ENCODE measurements at places on chromosomes 4 and X.

DNA sequence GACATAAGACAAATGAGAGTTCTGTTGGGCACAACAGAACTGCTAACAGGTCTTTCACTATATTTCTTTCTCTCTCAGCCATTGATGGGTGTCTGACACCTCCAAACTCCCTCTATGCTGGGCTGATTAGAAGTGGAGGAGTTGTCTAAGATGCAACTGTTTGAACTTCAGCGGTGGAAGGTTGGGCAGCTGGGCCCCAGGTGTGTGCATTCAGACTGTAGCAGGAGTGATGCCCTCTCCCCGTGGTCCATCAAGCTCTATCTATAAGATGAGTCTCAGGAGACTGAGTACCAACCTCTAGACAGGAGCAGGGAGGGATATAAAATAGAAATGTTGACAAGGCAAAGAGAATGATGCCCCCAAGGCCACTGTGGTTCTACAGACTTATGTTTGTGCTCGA, 28.2 kb upstream of the CHRNA9 start:
- no peak for DNase-seq

DNA sequence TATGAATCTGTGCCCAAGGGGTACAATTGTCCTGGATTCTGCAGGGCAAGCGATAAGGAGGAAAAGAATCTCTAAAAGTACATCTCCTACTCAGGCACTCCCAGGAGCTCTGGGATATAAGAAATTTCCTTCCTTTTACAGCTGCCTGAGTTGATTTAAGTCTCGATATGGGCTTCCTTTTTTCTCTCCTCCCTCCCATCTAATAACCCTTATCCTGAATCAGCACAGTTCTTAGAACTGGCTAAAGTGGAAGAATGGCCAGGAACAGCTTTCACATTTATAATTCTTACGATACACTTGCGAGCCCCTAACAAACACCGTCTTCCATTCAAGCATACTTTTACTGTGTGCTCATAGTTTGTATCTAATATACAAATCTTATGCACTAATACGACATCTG, 21.2 kb downstream of the LRP2BP start:
- DNase-seq = no peak

DNA sequence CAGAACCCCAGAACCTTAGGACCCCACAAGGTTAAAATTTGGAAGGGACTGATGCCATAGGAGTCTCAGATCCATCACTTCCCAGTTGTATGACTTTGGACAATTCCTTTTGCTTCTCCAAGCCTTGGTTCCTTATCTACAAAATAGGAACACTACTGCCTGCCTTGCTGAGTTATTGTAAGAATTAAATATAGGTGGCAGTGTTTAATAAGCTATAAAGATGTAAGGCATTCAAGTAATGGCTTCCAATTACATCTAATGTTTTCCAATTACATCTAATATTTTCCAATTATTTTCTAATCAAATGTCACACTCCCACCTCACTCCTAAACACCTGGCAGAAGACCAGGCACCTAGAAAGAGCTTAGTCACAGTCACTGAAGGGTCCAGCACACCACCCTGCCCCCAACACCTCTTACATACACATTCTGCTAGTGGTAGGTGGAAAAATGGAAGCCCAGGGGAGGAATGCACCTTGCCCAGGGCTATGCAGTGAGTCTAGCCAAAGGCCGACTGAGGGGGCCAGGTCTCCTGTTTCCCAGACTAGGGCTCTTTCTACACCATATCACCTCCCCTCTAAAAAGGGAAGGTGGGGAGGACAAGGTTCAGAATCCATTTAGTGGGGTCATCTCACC, 24.5 kb upstream of the KDM5C start:
- DNase-seq = no peak

- DNase-seq = peak; percentile 61
Observed at GRCh38 chrX:104330966-104331365, 76.2 kb upstream of the ESX1 start.

- no peak for DNase-seq
Observed at GRCh38 chr4:116499-116898, 7.8 kb upstream of the ZNF718 start.

- DNase-seq = no peak
Observed at GRCh38 chr4:108602163-108602562, 18.2 kb upstream of the RPL34 start.

DNA sequence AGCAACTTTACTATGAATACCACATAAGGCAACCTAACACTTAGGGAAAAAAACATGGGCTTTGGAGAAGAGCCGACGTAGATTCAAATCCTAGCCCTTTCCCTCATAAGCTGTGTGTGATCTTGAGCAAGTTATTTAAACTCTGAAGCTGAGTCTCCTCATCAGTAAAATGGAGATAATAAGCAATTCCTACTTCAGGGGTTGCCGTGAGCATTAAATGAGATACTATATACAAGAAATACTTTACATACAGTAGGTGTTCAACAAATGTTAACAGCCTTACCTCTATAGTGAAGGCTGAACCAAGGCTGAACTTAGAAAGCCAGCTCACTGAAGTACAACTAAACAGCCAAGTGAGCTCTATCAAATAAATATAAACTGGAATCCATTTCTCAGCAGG, 146.2 kb upstream of the DKK2 start:
- DNase-seq = no peak

DNA sequence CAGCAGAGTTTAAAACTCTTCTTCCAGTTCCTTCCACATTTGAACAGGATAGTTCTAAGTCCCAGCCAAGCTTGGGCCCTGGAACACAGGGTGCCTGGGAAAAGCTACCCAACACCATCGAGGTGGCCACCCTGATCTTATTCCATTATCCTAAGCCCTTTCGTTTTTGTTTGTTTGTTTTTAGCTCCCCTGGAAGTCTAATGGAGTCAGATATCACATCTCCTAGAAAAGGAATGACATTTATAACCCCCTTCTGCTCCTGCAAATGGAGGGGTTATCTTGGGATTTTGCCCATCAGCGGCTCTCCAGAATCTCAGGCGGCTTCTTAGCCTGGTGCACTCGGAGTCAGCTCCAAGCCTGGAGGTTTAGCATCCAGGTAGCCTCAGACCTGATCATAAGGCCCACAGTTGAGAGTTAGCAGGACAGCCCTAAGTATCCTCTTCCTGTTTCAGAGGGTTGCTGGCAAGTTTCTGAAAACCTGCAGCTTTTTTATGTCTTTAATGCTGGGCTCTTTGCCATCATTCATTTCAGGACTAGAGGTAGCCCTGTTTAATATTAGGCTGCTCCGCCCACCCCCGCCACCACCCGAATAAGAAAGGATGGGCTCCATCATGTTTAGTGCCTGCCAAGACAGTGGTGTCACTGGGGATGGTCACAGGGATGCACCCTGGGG, 230.0 kb upstream of the LNX1 start:
- no peak for DNase-seq

DNA sequence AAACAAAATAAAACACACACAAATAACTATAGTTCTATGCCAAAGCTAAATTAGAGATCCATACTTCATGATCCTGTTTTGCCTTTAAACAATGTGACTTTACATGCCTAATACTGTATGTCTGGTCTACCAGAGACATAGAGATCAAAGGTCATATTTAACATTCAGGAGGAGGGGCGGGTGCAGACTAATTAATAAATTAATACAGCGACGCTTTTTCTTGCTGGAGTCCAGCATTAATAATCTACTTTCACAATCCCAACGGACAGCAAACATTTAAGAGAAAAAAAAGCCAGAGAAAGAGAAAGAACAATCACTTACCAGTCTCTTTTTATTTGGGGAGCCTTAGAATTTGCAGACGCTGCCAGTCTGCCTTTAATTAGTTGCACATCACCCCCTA, 509 bp downstream of the CXXC4 start:
- DNase-seq = no peak

DNA sequence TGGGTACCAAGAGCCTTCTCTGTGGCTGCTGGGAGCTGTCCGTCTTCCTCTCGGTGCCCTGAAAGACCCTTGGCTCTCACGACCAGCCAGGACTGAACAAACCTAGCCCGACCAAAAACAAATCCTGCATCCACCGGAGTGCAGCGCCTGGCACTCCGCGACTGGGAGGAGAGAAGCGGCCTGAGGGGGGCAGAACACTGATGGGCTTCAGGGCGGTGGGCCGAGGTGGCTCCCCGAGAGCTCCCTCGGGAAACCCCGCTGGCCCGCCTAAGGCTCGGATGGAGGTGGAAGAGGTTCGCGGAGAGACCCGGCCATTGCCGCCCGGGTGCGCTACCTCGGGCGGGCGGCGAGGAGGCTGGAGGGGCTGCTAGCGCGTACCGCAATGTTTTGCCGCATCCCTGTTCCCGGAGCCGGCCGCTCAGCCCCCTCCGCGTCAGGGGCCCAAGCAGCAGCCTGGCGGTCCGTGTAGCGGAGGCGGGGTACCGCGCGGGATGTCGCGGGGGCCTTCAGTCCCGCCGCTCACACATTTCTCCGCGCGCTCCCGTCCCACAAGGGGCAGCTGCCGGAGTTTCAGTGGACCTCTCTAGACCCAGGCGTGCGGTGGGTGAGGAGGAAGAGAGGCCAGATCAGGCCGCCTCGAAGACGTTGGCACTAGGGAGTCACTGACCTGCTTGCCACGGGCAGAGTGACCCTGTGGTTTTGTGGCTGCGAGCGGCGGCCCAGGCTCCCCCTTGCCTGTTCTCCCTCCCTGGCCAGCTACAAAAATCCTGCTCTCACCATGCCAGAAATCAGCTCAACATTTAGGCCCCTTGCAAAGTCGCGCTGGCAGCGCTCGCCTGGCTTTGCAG, 2.2 kb downstream of the SLITRK4 start:
- no peak for DNase-seq
